ENCODE measurements at places on chromosomes 11 and 22.

- DNase-seq = no peak
Measured at GRCh38 chr11:66258473-66258893, 10.0 kb upstream of the RAB1B start.

- peak; percentile 42 for DNase-seq
Measured at GRCh38 chr22:38504731-38505540, 1.2 kb downstream of the DDX17 start.

DNA sequence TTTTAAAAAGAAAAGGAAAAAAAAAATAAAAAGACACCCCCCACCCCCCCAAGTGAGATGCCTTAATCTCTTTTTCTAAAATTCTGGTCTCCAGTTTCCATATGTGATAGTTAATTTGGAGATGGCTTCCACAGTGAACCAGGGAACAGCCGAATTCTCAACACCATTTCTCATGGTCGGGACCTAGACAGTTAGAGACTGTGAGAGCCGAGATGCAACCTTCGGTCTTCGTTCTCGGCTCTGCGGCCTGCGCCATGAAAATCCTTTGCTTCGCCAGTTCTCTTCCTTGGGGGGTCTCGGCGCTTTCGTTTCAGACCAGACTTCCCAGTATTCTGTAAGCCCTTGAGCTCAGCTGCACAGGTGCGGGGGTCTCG, 723 bp downstream of the CACNG2 start:
- DNase-seq = no peak

- no peak for DNase-seq
Measured at GRCh38 chr11:81197396-81197795, 1536.3 kb downstream of the FAM181B start.

- no peak for DNase-seq
Measured at GRCh38 chr22:48060266-48060665, 1297.8 kb downstream of the TBC1D22A start.

- no peak for DNase-seq
Measured at GRCh38 chr11:429391-429790, 12.4 kb downstream of the ANO9 start.

GRCh38 chr11:43574949-43575912, 105.3 kb upstream of the HSD17B12 start:
- DNase-seq = peak; percentile 61

GRCh38 chr11:63622323-63622722, 8.1 kb upstream of the PLAAT3 start:
- DNase-seq = peak; percentile 75

DNA sequence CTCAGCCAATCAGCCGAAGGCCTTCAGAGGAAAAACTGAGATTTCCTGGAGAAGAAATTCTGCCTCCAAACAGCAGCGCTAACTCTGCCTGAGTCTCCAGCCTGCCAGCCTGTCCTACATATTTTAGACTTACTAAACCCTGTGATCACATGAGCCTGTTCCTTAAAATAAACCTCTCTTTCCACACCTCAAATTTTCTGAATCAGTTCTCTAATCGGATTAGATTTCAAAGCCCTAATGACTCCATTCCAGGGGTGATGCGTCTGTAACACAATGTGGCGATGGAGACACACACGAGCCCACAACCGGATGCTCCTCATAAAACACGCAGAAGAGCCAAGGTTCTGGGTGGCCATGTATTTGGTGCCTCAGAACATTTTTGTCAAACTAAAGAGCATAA, 1371.2 kb downstream of the BRD1 start:
- DNase-seq = no peak

DNA sequence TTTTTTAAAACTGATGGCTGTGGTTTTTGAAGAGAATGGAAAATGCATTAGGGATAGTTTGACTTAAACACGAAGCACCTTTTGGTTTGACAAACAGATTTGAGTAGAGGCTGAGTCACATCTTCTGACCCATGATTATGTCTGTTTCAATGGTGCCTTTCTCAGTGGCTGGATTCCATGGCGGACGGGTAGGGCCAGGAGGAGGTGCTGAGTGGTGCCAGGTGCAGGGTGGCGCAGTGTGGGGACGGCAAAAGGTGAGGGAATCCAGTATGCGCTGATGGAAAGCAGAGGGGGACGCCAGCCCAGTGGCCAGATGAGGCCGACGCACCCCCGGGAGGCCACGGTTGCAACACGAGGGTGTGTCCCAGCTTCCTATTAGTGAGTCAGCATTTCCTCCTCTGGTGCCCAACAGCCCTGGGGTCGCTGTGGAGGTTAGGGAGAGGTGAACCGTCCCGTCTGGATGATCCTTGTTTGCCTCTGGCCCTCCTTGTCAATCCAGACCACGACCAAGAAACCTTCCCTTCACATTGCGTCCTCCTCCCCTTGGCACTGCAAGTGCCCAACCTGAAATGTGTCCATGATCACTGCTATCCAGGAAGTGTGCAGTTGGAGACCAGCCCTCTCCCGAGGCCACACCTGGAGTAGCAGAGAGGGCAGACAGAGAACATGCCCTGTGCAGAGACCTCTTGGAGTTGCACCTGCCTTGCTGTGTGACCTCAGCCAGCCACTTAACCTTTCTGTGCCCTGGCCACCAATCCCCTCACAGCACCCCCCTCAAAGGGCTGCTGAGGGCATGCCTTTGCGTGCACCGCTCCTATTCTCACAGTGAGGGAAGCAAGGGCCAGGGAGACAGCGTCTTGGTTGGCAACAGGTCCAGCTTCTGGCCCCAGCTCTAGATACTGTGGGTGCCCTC, 32.5 kb upstream of the ATXN10 start:
- no peak for DNase-seq

- DNase-seq = peak; percentile 93
Measured at GRCh38 chr11:1863352-1864216, 10.7 kb downstream of the LSP1 start.

GRCh38 chr11:110798201-110798900, 86.1 kb upstream of the ARHGAP20 start:
- no peak for DNase-seq

DNA sequence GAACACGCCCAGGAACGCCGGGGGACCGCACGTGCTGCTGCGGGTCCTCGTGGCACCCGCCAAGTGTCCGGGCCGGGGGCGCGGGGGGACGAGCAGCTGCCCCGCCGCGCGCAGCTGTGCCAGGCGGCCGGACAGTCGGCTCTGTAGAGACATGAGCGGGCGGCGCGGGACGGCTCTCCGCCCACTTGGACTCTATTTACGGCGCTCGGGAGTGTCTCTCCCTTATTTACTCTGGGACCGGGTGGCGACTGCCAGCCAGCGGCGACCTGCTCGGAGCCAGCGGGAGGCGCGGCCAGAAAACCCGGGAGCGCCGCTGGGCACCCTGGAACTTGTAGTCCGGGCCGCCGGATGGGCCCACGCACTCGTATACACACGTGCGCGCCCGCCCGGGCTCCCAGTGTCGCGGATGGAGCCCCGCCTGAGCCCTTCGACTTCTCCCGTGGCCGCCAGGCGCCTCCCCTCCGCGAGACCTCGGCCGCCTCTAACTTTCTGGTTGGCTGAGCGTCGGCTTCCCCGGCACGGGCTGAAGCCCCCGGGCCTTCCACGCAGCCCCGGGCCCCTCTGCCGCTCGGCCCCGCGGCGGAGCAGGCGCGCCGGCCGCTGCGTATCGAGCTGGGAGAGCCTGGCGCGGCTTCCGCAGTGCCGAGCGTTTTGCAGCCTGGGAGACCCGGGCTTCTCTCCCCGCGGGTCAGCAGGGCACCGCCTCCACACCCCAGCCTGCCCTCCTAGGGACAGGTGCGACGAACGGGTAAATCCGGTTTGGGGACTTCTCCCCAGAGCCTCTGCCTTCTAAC, at the start of gene MACROD1:
Gene MACROD1 (minus strand): TSS at position 272 of the 794 bp plus-strand sequence. CDS start 119 bp downstream, at position 153.
- DNase-seq = peak; percentile 79

DNA sequence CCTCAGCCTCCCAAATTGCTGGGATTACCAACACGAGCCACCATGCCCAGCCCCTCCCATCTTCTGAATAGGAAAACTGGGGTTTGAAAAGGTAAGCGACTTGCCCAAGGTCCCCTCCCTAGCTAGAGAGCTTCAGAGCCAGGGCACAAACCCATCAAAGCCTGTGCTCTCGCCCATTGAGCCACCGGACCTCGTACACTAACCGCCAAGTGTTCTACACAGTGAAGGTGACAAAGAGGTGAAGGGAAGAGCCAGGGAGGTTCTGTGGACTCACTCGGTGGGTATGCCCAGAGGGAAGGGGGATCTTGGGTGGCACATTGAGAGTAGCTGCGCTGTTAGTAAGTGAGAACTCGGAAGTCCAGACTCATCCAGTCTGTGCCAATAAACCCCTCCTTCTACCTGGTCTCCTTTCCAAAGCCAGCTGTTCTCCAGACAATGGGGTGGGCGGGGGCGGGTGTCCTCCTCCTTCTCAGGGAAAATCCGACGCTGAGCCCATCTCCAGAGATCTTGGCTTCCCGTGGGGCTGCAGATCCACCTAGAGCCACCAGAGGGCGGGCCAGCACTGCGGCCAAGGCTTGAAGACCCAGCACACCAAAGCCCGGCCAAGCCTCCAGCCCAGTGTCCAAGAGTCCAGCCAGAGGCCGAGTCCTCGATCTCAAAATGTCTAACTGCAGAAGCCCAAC, 3.2 kb upstream of the RTN4RL2 start:
- DNase-seq = peak; percentile 93

DNA sequence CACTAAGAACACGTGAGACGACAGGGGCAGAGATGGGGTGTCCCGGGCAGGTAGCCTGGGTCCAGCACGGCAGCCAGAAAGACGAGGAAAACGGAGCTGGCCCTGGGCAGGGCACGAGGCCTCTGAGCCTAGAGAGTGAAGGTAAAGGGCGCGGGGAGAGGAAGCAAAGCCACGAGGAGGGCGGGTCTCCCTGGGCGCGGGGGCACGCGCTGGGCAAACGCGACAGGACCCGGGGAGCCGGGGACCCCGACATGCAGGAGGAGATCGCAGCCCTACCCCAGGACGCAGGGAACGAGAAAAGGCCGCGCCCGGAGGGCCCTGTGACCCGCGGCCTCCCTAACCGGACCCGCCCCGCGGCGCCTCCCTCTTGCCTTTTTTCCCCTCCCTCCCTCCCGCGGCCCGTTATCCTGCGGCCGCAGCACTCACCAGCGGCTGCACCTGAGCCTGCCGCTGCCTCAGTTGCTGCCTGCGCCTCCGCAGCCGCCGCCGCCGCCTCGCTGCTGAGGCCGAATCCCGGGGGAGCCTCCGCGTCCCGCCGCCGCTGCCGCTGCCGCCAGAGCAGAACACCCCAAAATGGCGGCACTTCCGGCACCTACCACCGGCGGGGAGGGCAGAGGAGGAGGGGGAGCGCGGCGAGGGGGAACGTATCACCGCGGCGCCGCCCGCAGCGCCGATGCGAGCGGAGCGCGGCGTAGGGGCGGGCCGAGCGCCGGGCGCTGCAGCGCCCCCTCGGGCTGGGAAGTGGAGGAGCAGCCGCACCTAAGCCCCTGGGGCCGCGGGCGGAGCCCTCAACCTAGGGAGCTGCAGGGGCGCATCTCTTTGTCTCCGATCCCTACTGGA, at the start of gene CELF1:
Gene CELF1 (minus strand): TSS at position 567 of the 840 bp plus-strand sequence. CDS start 53,609 bp downstream, outside the sequence.
- DNase-seq = peak; percentile 97
